AG04450 (cell line): ENCODE measurements at places on chromosomes 1 and 21.

DNA sequence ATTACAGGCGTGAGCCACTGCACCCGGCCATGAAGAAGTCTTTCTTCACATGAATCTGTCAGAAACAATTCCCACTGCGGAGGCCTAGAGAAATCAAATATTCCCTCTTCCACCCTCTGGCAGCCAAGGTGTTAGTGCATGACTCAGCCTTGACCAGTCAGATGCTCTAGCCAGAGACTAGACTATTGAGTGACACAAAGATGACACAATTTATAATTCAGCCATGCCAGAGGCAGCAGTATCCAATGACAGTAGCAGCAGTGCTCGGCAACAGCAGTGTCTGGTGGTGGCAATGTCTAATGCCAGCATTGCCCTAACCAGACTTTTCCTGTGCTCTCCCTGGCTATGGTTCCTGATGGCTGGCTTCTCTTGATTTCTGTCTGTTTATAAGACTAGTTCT lies 8.7 kb downstream of the CTXND2 start:
- DNase-seq, result no peak

- no peak for DNase-seq
These were observed 417.1 kb upstream of the NFIA start for GRCh38 chr1:60665311-60665710.

GRCh38 chr21:41827951-41828883 lies 50.9 kb downstream of the PRDM15 start:
- DNase-seq, result no peak

- DNase-seq, result no peak
These were observed 11.9 kb downstream of the PRRX1 start for GRCh38 chr1:170675865-170676264.

DNA sequence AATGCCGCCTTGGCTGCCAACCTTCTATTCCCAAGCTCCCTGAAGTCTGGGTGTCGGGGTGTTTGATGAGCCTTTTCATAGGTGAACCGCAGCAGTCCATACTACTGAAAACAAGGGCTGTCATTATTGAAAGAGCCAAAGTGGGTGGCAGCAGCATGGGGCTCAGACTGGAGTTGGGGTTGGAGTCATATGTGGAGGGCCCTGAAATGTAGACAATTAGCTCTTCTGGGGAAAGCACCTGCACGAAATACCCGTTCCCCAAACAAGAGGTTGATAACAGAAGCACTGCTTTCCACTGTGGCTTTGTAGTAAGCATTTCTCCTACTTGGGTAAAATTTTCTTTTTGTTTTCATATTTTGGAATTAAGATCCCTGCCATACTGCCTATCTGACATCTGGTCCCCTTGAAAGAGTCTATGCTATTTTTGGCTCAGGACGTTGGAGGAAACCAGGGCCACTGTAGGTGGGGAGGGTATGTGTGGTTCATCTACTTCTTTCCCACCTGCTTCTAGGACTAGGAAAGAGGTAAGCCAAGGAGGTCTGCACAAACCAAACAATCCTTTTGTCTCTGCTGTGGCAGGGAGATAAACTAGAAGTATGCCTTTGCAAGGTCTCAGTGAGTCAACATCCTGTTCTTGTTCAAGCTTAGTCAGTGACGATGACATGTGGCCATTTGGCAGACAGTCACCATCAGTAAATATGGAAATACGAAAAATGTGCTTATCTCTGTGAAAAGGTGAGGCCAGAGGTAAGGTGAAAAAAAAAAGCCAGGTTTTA lies 197.0 kb upstream of the UBE2U start:
- no peak for DNase-seq

- DNase-seq, result no peak
These were observed 225.5 kb downstream of the PATJ start for GRCh38 chr1:61967750-61968149.
